ENCODE measurements at places on chromosomes 12 and 14.

DNA sequence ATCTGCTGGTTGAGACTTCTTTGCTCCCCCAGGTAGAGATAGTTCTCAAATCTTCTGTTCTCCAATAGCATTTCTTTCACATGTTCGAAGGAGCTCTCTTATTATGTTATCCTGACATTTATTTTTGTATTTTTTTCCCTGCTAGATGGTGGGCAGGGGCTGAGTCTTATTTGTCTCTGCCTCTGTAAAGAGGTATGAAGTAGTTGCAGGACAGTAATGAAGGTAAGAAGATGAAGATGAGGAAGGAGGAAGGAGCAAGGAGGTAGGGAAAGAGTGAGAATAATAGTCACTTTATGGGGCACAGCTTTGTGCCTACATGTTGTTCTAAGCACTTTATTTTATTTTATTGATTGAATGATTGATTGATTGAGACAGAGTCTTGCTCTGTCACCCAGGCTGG, 5.0 kb upstream of the CIROP start:
- no peak for DNase-seq

DNA sequence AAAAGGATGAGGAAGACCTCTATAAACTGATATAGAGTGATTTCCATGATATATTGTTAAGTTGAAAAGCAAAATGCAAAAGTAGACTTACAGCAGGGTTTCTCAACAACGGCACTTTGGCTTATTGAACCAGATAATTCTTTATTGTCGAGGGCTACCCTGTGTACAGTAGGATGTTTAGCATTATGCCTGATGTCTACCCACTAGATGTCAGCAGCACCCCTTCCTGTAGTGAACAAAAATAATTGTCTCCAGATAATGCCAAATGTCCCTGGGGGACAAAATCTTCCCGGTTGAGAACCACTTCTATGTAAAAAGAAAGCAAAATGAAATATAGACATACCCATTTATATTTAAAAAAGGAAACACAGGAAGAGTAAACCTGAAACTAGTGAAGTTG, 32.4 kb downstream of the ABCD2 start:
- DNase-seq: peak; percentile 10

DNA sequence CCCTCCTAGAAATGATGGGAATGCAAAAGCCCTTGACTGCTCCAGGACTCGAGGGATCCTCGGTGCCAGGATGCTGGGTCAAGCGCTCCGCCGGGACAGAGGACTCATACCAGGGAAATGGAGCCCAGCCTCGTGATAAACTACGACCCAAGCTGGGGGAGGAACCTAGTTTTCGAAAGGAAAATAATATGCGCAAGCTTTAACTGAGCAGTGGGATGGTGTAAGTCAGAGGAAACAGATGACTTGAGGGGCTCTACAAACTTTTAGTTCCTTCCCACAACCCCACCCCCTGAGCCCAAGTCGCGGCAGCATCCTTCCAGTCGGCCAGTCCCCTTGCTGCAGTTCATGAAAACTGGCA, 654 bp upstream of the SUPT16H start:
- no peak for DNase-seq

DNA sequence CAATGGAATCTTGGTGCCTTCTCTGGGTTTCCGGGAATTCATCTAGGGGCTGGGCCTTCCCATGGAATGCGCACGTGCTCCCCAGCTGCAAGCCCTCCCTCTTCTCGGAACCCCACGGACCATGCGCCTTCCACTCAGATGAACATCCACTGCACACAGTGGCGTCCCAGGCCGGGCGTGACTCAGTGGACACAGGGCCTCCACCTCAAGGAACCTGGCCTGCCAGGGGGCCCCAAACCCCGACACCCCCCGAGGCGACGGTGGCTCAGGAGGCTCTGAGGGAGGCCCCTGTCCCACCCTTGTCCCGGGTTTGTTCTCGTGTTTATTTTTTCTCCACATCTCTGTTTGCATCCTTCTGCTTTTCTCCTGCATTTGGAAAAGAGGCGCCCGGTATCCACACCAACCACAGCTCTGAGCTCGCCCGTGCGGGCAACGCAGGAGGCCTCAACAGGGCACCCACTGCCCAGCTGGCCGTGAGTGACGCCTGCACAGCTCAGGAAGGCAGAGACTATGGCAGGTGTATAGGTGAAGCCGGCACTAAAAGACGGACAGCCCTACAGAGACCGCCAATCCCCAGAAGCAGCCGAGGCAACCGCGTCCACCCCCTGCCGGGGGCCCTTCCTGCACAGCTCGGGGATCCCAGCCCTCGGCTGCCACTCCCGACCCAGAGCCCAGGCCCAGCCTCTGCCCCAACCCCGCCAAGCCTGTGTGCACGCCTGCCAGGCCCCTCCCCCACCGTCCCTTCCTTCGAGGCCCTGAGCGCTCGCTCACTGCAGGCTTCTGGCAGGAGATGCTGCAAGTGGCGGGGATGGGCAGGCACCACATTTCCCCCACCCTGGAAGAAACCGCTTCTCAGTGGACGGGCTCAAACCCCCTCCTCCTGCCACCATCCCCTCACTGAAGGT, 23.8 kb upstream of the GALNT9 start:
- no peak for DNase-seq

- DNase-seq: no peak
Measured at GRCh38 chr14:41606532-41607303, at the start of gene LRFN5. Gene LRFN5 (plus strand): TSS chr14:41606876.

DNA sequence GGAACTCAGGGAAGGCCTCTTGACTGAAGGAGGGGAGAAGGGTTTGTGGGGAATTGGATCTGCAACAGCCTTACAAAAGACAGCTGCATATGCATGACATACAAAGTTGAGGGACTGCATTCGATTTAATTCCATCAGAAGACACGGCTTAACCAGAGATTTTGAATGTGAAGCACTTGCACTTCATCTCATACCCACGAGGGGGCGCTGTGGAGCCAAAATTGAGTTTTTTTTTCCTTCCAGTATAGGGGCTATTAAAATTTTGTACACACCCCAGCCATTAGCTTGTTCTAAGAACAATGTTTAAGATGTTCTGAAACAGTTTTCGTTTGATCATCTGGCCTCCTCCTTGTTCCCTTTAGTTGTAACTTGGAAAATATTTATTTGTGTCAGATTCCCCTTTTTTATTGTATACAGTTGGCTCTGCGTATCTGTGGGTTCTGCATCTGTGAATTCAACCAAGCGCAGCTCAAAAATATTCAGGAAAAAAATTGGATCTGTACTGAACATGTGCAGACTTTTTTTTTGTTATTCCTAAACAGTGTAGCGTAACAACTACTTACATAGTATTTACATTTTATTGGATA, 1.6 kb downstream of the SUDS3 start:
- peak; percentile 80 for DNase-seq

GRCh38 chr12:24057920-24058476, 108.5 kb upstream of the SOX5 start:
- DNase-seq: no peak

GRCh38 chr12:24379433-24379832, 430.0 kb upstream of the SOX5 start:
- DNase-seq: no peak

DNA sequence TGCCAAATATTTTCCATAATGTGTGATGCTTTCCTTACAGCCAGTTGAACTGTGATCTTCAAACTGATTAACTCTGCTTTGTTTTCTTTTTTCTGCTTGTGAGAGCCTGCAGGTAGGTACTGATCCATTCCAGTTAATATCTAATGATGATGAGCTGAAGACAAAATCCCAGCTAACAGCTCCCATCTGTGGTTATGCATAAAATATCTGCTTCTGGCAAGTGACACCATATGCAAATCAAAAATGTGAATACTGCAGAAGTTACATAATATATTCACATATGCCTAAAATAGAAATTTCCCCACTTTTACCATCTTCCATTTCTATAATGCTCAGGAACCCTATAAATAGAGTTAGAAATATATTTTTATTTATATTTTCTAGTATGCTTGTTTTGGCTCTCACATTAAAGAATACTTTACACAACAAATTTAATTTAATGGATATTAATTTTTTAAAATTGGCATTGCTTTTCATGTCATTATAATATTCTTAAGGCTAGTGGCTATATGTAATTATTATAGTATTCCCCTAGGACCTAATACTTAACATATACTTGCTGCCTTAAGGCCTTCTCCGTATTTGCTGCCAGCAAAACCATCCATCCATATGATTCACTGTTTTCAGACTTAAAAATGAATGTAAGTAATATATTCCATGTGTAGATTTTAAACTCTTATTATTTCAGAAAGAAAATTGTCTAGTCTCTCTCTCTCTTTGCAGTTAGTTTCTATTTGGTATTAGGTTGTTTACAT, 83.8 kb downstream of the CCER1 start:
- no peak for DNase-seq

- DNase-seq: no peak
Measured at GRCh38 chr12:132437943-132438700, 51.8 kb upstream of the FBRSL1 start.

DNA sequence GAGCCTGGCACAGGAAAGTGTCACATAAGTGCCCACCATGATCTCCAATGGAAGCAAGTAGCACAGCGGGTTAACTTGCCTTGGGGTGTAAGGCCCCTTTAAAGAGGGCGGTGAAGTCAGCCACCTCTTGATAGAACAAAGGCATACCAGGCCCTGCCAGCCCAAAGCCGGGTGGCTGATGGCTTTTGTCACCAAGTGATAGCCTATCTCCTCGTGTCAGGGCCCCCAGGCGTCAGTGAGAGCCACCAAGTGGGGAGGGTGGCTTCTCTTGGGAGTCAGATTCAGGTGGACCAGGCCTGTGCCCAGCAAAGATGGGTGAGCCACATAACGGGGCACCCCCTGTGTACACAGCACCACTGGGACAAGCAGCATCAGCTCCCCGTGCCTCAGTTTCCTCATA, 8.3 kb upstream of the MYL2 start:
- no peak for DNase-seq

DNA sequence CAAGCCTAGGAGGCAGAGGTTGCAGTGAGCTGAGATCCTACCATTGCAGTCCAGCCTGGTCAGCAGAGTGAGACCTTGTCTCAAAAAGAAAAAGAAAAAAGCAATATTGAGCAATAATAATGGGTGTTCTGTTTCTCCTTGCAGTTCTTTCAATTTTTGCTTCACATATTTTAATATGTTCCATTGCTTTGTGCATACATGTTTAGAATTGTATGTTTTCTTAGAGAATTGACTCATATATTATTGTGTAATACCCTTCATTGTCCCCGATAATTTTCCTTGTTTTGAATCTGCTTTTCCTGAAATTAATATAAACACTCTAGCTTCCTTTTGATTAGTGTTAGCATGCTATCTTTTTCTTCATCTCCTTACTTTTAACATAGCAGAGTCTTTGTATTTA, 138.4 kb upstream of the NPAS3 start:
- DNase-seq: no peak

DNA sequence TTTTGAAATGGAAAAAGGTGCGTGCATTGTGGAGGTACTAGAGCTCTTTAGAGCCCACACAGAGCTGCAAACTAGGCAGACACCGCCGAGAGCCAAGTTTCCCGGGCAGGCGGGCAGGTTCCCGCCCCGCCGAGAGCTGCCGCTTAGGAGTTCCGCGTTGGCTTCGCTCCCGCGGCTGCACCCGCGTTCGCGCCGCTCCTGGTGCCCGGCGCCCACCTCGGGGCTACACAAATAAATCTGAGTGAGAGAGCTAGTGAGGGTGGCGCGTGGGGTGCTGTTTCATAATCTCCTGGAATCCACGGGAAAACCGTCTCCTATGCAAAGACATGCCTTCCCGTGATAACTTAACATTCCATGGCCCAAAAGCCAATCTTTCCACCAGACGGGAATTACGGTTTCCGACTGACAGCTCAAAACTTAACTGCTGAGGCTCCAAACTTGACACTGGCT, 645 bp downstream of the KITLG start:
- no peak for DNase-seq

DNA sequence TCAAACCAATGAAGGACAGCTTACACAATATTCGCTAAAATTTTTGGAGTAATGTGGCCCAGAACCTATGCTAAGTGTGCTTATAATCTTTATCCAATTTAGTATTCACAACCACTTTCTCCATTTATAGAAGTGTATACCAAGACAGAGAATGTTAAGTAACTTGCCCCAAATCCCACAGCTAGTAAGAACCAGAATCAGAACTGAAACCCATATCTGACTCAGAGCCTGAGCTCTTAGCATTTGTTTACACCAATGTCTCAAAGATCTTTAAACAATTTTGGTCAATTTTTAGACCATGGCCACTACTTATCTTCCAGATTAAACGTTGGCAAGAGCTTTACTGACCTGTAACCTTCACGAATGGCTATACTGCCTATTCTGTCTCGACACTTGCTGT, 53.0 kb downstream of the PAPLN start:
- no peak for DNase-seq

DNA sequence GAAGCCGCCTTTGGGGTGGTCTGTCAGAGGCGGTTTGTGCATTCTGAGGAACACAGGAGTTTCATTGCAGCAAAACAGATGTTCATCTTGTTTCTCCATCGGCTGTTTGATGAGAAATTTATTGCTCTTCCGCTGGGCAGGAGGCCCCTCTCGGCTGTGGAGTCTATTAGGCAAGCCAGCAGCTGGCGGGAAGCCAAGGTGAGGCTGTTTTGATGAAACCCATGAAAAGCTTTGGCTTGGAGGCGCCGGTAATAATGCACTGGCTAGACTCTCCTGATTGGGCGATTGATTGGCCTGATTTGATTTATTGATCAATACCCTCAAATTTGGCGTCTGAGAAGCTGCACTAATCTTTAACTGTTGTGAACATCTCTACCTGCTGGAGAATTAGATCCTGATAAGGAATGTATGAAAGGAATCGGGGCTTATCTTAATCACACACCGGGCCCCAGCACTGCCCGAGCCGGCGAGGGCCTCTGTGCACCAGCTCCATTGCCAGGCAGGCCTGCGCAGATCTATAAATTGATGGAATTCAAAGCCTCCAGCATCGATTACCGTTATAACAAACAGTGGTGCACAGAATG, 187.7 kb downstream of the PHETA1 start:
- DNase-seq: no peak

- no peak for DNase-seq
Measured at GRCh38 chr14:24123424-24124417, 6.7 kb upstream of the FITM1 start.

DNA sequence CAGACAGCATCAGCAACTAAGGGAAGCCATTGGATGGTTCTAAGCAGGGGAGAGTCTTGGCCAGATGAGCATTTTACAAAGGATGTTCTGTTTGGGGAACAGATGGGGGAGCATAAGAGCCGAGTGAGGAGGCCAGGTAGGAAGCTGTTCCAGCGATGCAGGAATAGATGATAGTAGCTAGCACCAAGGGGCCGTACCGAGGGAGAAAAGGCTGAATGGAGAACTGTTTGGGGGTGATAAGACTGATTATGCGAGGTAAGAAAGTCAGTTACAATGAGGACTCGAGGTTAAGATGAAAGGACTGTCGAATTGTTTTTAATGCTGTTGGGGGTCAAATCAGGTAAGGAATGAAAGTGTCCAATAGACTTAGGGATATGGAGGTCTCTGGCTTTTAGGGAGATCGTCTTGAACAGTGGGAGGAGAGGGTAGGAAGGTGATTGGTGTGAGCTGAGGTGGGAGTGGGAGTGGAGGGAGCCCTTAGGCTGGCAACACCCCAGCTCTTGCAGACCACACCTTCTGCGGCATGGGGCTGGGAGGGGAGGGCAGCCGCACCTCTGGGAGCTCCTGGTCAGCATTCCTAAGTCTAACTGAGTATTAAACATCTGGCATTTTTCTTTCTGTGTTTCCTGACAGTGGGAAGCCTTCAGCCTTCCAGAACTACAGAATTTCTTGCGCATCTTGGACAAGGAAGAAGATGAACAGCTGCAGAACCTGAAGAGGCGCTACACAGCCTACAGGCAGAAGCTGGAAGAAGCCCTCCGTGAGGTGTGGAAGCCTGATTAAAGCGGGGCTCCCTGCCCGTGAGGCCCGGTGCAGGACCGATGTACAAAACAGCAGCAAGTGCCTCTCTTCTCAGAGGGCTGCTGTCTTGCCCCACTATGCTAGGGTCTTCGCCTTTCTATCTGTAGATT, 64.8 kb downstream of the GNS start:
- DNase-seq: no peak

All from activated naive CD4-positive, alpha-beta T cell treated with Interleukin-2 at 50 U/mL for 16 hours (primary cell).